Heart left ventricle (tissue), 16 donors: ENCODE measurements at places on chromosomes 3 and 15. TPM values are rescaled to one million over a fixed set of nuclear protein-coding genes. Genes with fewer than 3 reads are reported as not detected.
A peak's percentile ranks its signal among the peaks of the same experiment; 100 is the strongest.

IGSF11 gene
- polyA plus RNA-seq: 0.33 TPM

BBX gene
- polyA plus RNA-seq: 22.9 TPM

SENP8 gene
- 3.1 TPM for polyA plus RNA-seq

ITPKA gene
- polyA plus RNA-seq: 6.0 TPM

CCRL2 gene
- polyA plus RNA-seq: 1.9 TPM

ITIH4 gene
- 4.1 TPM for polyA plus RNA-seq

TRIM59 gene
- polyA plus RNA-seq: 0.27 TPM

GRCh38 chr3:23114432-23114831 lies 88.7 kb upstream of the UBE2E2 start:
- H3K27ac ChIP-seq: no peak overlapping the region
- DNase-seq: no peak
- H3K27me3 ChIP-seq: no peaks in the 10 kb centered on the region
- no peak overlapping the region for H3K4me3 ChIP-seq
- H3K36me3 ChIP-seq: no peaks in the 10 kb centered on the region
- peaks cover 27% of the 10 kb centered on the region for H3K4me1 ChIP-seq

- no peak overlapping the region for H3K27ac ChIP-seq
- no peaks in the 10 kb centered on the region for H3K27me3 ChIP-seq
- peaks cover 4% of the 10 kb centered on the region for H3K36me3 ChIP-seq
- H3K4me1 ChIP-seq: peaks cover 9% of the 10 kb centered on the region
- no peak overlapping the region for H3K4me3 ChIP-seq
Observed at GRCh38 chr15:40803076-40803475, 3.8 kb upstream of the ZFYVE19 start.

DNA sequence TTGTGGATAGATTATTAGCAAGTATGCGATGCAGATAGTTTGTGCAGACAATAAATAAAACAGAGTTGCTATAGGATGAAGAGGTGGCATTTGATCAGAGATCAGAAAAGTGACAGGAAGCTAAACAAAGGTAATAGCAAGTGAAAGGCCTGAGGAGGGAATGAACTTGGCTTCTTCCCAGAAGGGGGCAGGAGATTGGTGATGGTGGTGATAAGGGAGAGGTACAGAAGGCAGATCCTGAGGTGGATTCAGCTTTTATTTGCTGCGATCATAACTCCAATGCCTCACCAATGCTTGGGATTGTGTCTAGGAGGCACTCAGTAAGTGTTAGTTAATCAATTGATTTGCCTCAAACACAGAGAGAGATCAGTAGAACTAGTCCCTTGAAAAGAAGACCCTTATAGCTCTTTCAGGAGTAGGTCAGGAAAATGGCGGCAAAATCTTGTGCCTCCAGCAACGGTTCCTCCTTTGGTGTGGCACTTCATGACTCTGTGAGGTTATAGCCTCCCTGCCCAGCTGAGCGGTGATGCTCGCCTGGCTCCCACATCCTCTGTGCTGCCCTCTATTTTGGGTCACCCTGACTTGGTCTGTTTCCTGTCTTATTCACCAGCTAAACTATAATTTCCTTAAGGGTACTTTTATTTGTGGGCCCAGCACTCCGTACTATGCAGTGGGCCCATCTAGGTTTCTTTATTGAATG lies 37.5 kb downstream of the TGFBR2 start:
- peaks cover 64% of the 10 kb centered on the region for H3K4me1 ChIP-seq
- no peak for DNase-seq
- H3K36me3 ChIP-seq: peaks cover 44% of the 10 kb centered on the region
- H3K4me3 ChIP-seq: no peak overlapping the region
- no peaks in the 10 kb centered on the region for H3K27me3 ChIP-seq

- no peak overlapping the region for H3K4me3 ChIP-seq
- H3K27ac ChIP-seq: no peak overlapping the region
- H3K36me3 ChIP-seq: no peaks in the 10 kb centered on the region
- H3K4me1 ChIP-seq: peaks cover 6% of the 10 kb centered on the region
Observed at GRCh38 chr3:64064804-64065203, 41.5 kb upstream of the PSMD6 start.

DNA sequence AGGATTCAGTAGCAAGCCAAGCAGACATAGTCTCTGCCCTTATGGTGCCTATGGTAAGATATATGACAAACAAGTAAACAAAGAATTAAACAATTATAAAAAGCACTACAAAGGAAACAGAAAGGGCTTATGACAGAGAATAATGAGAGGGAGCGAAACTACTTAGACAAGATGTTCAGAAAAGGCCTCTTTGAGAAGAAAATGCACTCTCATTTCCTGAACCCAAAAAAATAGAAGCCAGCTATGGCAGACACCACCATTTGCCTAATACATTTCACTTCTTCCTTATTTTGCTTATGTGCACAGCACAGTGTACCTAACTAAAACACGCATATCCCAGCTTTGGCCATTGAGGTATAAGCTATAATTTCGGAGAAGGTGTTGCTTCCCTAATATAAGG lies 465.5 kb upstream of the PPP2R3A start:
- H3K4me3 ChIP-seq: no peak overlapping the region
- DNase-seq: no peak
- peaks cover 5% of the 10 kb centered on the region for H3K4me1 ChIP-seq
- no peak overlapping the region for H3K27ac ChIP-seq

GRCh38 chr3:158314426-158315357 lies 204.8 kb downstream of the RSRC1 start:
- H3K27ac ChIP-seq: no peak overlapping the region
- no peaks in the 10 kb centered on the region for H3K4me1 ChIP-seq
- no peak for DNase-seq
- H3K27me3 ChIP-seq: no peaks in the 10 kb centered on the region
- no peak overlapping the region for H3K4me3 ChIP-seq

DNA sequence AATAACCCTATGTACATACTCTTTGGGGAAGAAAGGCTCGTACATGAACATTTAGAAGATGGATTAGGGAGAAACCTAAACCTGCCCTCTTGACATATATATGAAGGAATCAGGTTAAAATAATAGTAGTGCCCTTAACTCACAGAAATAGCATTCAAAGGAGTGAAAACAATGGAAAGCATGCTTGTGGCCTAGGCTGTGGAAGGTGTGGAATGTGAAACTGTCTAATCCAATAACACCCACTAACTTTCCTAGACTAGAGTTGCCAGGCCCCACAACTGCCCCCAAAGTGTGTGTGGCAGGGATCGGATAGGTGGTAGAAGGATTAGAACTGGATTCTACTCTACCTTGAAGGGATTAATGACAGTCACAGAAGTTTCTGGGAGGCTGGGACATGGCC lies 317.4 kb upstream of the LRRFIP2 start:
- H3K27me3 ChIP-seq: no peaks in the 10 kb centered on the region
- DNase-seq: no peak
- peaks cover 62% of the 10 kb centered on the region for H3K4me1 ChIP-seq
- H3K27ac ChIP-seq: peak overlapping the region; percentile 77
- H3K36me3 ChIP-seq: peaks cover 6% of the 10 kb centered on the region
- H3K4me3 ChIP-seq: no peak overlapping the region

GRCh38 chr15:64747578-64747977 lies 27.8 kb downstream of the RBPMS2 start:
- peak overlapping the region; percentile 53 for H3K27ac ChIP-seq
- peaks cover 32% of the 10 kb centered on the region for H3K4me1 ChIP-seq
- peaks cover 9% of the 10 kb centered on the region for H3K36me3 ChIP-seq
- DNase-seq: no peak
- no peaks in the 10 kb centered on the region for H3K27me3 ChIP-seq
- H3K4me3 ChIP-seq: no peak overlapping the region

- H3K27ac ChIP-seq: no peak overlapping the region
- no peak for DNase-seq
- H3K4me3 ChIP-seq: no peak overlapping the region
Observed at GRCh38 chr3:134258761-134259347, 8.2 kb upstream of the RYK start.

DNA sequence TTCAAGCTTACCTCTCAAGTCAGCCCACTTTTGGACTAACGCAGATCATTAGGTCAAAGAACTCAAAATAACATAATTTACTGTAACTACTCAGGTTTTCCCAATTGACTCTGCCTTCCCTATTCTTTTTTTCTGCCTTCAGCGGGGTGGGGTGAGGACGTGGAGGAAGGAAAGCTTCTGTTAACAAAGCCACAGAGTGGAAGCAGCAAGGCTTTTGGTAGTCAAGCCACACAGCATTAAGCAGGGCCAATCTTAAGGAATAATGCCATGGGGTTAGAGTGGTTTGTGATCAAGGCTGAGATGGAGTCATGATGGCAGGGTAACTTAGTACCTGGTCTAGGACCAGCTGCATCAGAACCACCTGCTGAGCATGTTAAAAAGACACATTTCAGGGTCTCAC lies 277.5 kb downstream of the TIGIT start:
- H3K27me3 ChIP-seq: no peaks in the 10 kb centered on the region
- no peak for DNase-seq
- no peaks in the 10 kb centered on the region for H3K36me3 ChIP-seq
- no peak overlapping the region for H3K4me3 ChIP-seq

GRCh38 chr15:64681424-64682024 lies 93.9 kb downstream of the RBPMS2 start:
- H3K36me3 ChIP-seq: peaks cover 84% of the 10 kb centered on the region
- H3K27me3 ChIP-seq: no peaks in the 10 kb centered on the region
- peaks cover 17% of the 10 kb centered on the region for H3K4me1 ChIP-seq
- no peak overlapping the region for H3K4me3 ChIP-seq

DNA sequence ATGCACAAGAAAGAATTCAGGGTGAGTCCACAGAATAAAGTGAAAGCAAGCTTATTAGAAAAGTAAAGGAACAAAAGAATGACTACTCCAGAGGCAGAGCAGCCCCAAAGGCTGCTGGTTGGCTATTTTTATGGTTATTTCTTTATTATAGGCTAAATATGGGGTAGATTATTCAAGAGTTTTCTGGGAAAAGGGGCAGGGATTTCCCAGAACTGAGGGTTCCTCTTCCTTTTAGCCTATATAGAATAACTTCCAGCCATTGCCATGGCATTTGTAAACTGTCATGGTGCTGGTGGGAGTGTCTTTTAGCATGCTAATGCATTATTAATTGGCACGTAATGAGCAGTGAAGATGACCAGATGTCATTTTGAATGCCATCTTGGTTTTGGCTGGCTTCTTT lies 13.6 kb downstream of the GLDN start:
- H3K4me3 ChIP-seq: no peak overlapping the region
- no peaks in the 10 kb centered on the region for H3K27me3 ChIP-seq
- no peak overlapping the region for H3K27ac ChIP-seq

- no peaks in the 10 kb centered on the region for H3K36me3 ChIP-seq
- no peaks in the 10 kb centered on the region for H3K4me1 ChIP-seq
- no peak overlapping the region for H3K27ac ChIP-seq
- no peak for DNase-seq
- no peaks in the 10 kb centered on the region for H3K27me3 ChIP-seq
Observed at GRCh38 chr3:145817870-145818483, 343.0 kb downstream of the PLOD2 start.

GRCh38 chr15:66775127-66776105 lies 73.4 kb downstream of the SMAD6 start:
- no peaks in the 10 kb centered on the region for H3K36me3 ChIP-seq
- H3K27ac ChIP-seq: peak overlapping the region; percentile 75
- peak; percentile 76 for DNase-seq
- H3K4me1 ChIP-seq: peaks cover 54% of the 10 kb centered on the region

- no peak for DNase-seq
- no peaks in the 10 kb centered on the region for H3K27me3 ChIP-seq
- no peaks in the 10 kb centered on the region for H3K36me3 ChIP-seq
- no peak overlapping the region for H3K27ac ChIP-seq
- no peak overlapping the region for H3K4me3 ChIP-seq
Observed at GRCh38 chr3:131775650-131776049, 259.2 kb downstream of the CPNE4 start.

GRCh38 chr15:68330901-68331300 lies 53.4 kb downstream of the FEM1B start:
- no peak overlapping the region for H3K4me3 ChIP-seq
- peaks cover 10% of the 10 kb centered on the region for H3K4me1 ChIP-seq
- DNase-seq: no peak
- H3K27ac ChIP-seq: no peak overlapping the region
- H3K36me3 ChIP-seq: no peaks in the 10 kb centered on the region

- H3K36me3 ChIP-seq: no peaks in the 10 kb centered on the region
- H3K27me3 ChIP-seq: no peaks in the 10 kb centered on the region
- no peak for DNase-seq
- H3K27ac ChIP-seq: no peak overlapping the region
- H3K4me3 ChIP-seq: no peak overlapping the region
Observed at GRCh38 chr3:162658003-162658402, 1161.4 kb downstream of the OTOL1 start.

DNA sequence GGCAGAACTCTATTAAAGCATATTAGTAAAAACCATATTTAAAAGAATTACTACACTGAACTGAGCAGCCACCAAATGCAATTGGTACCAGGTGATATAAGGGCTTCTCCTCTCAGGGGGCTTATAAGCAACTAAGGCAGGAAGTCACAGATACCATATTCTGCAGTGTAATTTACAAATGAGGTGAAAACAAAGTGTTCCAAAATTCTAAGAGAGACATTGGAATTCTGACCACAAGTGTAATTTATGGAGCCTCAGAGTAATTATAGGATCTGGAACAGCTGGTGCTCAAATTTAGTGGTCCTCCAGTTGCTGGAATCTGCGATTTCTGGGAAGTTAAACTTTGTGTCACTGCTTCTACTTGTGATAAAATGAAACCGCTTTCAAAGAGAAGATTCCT lies 3.1 kb upstream of the NR1I2 start:
- no peaks in the 10 kb centered on the region for H3K36me3 ChIP-seq
- H3K4me1 ChIP-seq: no peaks in the 10 kb centered on the region
- H3K27ac ChIP-seq: no peak overlapping the region
- no peak for DNase-seq
- no peak overlapping the region for H3K4me3 ChIP-seq
